ENCODE measurements at places on chromosomes 7 and 10.
A peak's percentile ranks its signal among the peaks of the same experiment; 100 is the strongest.

GRCh38 chr7:117399820-117400422 lies 27.4 kb downstream of the ASZ1 start:
- DNase-seq, result no peak

- peak; percentile 51 for DNase-seq
Measured at GRCh38 chr10:102065561-102066398, 631 bp downstream of the HPS6 start.

GRCh38 chr10:114303556-114303955 lies 64.5 kb downstream of the VWA2 start:
- no peak for DNase-seq

- DNase-seq, result no peak
Measured at GRCh38 chr7:133019590-133019989, 62.3 kb downstream of the CHCHD3 start.

GRCh38 chr7:41700044-41700471 lies 2.8 kb downstream of the INHBA start:
- no peak for DNase-seq

DNA sequence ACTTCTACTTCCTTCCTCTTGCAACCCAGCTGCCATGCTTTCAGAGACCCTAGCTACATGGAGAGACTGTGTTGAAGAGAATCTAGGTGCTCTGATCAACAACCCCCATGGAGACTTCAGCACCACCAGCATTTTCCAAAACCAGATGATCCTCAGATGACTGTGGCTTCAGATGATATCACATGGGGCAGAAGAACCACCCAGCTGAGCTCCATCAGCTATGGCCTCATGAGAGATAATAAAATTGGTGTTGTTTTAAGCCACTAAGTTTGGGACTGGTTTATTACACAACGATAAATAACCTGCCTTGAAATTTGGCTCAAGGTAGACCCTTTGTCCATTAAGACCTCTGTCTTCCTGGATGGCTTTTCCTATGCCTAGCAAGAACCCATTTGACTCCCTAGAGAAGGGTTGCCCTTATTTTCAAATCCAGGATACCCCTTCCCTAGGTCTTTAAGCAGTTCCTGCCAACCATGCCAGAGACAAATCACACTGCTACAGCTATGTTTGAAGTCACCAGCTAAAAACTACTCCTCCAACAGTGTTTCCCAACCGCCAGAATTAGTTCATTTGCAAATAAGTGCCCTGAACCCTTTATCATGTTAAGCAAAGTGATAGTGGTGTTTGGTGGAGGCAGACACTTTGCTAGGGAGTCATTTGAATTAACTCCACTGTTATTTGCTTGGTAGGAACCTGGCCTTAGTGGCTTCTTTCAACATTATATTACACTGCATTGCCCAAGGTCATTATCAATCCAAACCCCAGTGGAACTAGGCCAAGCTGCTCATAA lies 136.9 kb upstream of the PALS2 start:
- DNase-seq, result no peak

Measured in GM12892 (cell line).